ENCODE measurements at places on chromosomes 2 and 18.
A peak's percentile ranks its signal among the peaks of the same experiment; 100 is the strongest.

GRCh38 chr18:46346213-46346612 is 242.0 kb downstream of the HAUS1 start:
- no peak for DNase-seq

- no peak for DNase-seq
These were observed 215.5 kb upstream of the RAB6C start for GRCh38 chr2:129763966-129764365.

DNA sequence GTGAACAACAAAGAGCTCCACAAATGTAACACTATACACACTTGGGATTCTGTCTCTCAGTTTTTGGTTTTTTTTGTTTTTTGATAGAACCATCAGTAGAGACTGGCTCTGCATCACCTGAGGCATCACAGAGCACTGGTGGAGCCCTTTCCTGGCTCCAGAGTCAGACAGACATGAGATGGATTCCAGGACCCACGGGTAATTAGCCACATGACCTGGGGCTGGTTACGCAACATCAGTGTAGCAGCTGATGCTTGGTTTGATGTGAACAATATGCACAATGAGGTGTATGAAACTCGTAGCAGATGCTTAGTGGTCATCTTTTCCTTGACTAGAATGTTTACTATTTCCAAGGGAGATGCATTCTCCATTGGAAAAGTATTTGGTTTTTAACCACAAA is 40.7 kb downstream of the CMPK2 start:
- no peak for DNase-seq

- no peak for DNase-seq
These were observed 269.6 kb downstream of the ARHGAP15 start for GRCh38 chr2:143398781-143399180.

- no peak for DNase-seq
These were observed 620 bp downstream of the NGEF start for GRCh38 chr2:233012301-233012971.

GRCh38 chr2:124149571-124149970 is 124.5 kb downstream of the CNTNAP5 start:
- DNase-seq, result no peak

- no peak for DNase-seq
These were observed 58.8 kb upstream of the CDC42EP3 start for GRCh38 chr2:37730037-37730818.

DNA sequence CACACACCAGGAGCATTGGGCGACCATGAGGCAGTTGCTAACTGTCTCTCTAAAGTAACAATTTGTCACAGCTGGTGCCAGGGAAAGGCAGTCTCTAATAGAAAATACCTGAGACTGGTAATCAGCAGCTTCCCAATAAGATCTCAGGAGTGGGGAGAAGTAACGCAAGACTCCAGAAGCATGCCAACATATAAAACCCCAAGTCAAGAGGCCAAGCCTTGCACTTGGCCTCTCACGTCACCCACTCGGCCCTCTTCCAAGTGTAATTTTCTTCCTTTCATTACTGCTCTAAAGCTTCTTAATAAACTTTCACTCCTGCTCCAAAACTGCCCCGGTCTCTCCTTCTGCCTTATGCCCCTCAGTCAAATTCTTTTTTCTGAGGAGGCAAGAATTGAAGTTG is 455.6 kb upstream of the ACVR2A start:
- no peak for DNase-seq

- no peak for DNase-seq
These were observed 48.6 kb upstream of the RALBP1 start for GRCh38 chr18:9426753-9427152.

DNA sequence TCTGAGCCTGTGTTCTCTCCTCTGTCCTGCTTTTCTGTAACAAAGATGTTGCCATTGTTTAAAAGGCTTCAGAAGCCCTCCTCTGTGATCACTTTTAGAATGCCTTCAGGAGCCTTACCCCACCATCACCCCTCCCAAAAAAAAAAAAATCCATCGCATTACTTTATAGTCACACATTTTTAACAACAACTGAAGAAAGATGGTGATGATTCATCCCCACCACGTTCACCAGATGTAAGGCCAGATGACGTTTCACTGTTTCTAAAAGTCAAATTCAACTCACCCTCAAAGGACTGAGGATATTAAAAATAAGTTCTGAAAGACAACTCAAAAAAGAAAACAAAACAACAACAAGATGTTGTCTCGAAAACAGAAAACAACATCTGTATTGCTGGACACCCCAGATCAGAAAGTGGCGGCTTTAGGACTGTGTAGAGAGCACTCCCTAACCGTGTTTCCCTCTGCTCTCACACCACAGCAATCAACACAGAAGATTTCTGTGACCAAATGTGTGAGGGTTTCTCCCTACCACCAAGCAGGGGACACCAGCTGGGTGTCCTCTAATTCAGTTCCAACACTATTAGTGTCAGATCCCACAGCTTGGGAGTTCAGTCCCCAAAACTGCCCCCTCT is 61.9 kb upstream of the CREB1 start:
- no peak for DNase-seq

- no peak for DNase-seq
These were observed 20.6 kb downstream of the TMX3 start for GRCh38 chr18:68694316-68694715.

GRCh38 chr18:58567453-58568196 is 61.3 kb downstream of the ALPK2 start:
- DNase-seq, result no peak

GRCh38 chr2:162280654-162281053 is 37.4 kb upstream of the FAP start:
- no peak for DNase-seq

GRCh38 chr2:6832596-6833299 is 33.0 kb downstream of the CMPK2 start:
- peak; percentile 14 for DNase-seq

GRCh38 chr2:155060896-155061295 is 362.4 kb downstream of the KCNJ3 start:
- DNase-seq, result no peak

DNA sequence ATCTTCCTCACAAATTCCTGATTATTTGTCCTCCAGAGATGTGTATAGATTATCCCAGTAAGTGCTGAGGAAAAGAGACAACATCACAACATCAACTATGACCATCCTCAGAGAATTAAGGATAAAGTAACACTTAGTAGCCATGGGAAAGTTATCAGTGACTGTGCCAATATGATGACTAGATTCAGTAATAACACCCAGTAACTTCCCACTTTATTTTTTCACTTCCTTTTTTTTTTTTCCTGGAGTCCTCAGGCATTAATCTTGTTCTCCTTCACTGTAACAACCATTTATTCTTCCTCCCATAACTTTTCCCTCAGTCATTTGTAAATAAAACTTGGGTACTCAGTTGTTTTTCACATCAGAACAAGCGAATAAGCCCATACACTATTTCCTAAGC is 16.7 kb upstream of the PID1 start:
- DNase-seq, result no peak

- no peak for DNase-seq
These were observed 291.5 kb upstream of the FANCL start for GRCh38 chr2:58532641-58533040.

- no peak for DNase-seq
These were observed 44.6 kb downstream of the AKAIN1 start for GRCh38 chr18:5152343-5153020.

DNA sequence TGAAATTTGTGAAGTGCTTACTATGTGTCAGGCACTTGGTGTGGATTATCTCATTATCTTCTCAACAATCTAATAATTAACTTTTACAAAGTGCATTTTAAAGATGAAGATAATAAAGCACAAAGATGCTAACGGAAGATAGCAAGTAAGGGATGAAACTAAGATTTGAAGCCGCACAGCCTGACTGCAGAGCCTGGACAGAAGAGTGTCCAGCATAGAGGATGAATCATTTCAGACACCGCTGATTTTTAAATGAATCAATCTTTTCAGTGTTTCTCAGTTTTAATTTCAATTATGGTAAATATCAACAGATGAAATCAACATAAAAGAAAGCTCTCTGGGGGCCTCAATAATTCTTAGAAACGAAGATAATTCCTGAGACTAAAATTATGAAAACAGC is 24.5 kb upstream of the STAM2 start:
- no peak for DNase-seq

DNA sequence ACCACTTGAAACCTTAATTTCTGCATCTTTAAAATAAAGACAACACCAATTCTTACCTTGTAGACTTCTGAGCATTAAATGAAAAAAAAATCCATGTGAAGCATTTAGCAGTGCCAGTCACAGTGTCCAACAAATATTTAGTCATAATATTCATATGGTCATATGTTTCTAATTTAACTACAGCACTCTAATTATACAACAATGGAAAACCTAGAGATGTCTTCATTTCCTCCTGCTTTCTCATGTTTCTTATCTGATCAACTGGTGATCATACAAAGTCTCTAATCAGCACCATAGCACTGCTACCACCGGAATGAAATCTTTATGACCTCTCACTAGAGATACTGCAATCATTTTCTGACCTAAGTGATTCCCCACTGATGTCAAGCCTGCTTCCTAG is 10.2 kb upstream of the SCN3A start:
- no peak for DNase-seq

GRCh38 chr2:171579481-171579880 is 57.2 kb downstream of the CYBRD1 start:
- no peak for DNase-seq

DNA sequence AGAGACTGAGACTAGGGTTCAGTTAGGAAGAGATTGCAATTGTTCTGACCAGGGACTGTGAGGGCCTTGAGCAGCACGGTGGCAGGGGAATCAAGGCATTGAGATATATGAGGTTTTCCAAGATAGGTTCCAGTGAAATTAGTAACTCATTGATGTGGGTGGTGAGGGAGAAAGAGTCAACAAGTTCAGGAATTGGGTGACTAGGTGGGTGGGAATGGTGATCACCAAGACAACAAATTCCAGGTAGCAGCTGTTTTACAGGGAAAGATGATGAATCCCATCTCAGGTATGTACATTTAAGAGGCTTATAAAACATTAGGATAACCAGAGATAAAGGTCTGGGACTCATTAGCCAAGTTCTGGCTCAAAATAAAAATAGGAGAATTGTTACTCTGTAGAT is 251.5 kb upstream of the MGAT5 start:
- no peak for DNase-seq

GRCh38 chr2:43127208-43127940 is 99.0 kb downstream of the ZFP36L2 start:
- DNase-seq, result peak; percentile 86

DNA sequence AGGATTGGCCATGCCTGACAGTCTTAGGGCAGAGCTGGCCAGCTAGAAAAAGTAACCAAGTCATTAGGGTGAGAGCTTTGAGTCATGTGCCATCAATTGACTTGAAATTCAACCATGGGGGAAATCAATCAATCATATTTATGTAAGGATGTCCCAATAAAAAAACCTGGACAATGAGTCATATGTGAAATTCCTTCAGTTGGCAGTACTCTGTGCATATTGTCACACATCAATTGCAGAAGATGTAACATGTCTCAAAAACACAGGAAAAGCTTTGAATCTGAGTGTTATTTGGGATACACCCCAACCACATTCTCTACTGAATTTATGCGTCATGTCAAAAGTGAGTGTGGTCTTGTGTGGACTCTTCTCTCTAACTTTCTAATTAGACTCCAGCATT is 1004.1 kb upstream of the NRXN1 start:
- no peak for DNase-seq

DNA sequence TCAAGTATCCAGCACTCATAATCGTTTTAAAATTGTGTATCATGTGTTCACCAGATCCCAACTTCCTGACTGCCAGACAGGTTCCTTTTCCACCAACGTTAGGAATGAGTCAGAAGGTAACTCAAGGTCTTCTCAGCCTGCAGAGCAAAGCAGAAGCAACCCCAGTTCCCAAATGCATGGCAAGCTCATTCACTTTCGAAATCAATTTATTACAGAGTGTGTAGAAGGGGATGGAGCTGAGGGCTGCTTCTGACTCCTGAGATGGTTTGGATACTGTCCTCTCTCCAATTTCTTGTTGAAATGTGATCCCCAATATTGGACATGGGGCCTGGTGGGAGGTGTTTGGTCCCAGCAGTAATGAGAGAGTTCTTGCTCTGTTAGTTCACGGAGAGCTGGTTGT is 114.5 kb downstream of the PIEZO2 start:
- no peak for DNase-seq

DNA sequence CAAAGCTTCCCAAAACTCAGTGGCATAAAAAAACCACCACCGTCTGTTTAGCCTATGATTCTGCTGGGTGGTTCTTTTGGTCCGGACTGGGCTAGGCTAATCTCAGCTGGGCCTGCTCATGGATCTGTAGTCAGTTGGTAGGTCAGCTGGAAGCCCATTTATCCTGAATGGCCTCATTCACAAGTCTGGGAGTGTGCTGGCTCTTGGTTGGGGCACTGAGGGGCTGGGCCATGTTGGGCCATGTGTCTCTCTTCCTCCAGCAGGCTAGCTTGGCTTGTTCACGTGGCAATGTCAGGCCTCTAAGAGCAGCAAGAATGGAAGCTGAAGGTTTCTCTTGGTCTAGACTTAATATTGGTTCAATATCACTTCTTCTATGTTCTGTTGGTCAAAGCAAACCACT is 95.7 kb upstream of the HS6ST1 start:
- DNase-seq, result no peak

DNA sequence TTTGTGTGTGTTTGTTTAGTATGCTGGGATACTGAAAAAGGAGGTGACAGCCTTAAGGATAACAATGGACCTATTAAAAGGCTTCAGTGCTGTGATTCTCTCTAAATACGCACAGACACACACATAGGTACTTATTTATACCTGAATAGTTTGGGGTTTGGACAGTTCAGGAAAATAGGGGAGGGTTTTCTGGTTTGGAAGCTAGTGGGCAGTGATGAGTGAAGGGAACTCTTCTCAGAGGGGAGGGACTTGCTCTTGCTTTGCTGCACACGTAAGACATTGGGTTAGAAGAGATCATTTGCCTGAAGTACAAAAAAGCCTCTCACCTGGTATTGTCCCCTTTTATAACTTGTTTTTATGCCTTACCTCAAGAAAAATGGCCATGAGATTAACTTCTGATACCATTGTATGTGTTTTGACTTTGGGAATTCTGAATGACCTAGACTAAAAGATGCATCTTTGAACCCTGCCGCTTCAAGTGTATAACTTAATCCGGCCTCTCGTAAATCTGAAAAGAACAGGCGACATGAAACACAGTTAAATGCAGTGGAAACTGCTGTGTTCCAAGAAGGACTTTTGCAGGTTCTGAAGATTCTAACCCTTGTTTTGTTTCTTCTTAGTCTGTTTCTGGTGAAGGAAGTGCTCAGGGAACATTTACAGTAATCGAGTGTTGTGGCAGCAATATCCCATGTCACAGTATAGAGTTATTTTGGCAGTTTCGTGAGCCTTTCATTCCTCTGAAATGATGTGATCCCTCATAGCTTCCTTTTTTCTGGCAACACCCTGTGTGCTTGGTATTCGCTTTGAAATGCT is 2.5 kb downstream of the CRIM1 start:
- DNase-seq, result no peak

DNA sequence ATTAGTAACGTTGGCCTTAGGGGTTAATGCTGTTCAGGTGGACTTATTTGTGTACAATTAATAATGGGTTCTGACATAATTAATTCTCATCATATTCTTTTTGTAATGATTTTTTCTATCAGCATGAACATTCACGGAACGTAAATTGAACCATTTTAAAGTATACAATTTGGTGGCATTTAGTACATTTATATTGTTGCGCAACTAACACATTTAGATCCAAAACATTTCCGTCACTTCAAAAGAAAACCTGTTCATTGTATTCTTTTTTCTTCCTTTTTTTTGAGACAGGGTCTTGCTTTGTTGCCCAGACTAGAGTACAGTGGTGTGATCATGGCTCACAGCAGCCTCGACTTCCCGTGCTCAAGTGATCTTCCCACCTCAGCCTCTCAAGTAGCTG is 65.8 kb downstream of the BOD1L2 start:
- DNase-seq, result no peak

GRCh38 chr2:227739351-227739750 is 6.3 kb upstream of the SCYGR8 start:
- no peak for DNase-seq

- DNase-seq, result no peak
These were observed 17.3 kb downstream of the UNC80 start for GRCh38 chr2:209788925-209789324.

Data from CD4-positive, alpha-beta T cell treated with Interleukin-4 for 1 hour (primary cell).